Mesothelial cell of epicardium (in vitro differentiated cells): ENCODE measurements at places on chromosomes 13 and 19.

GRCh38 chr13:23987331-23987894 lies 90.1 kb upstream of the C1QTNF9B start:
- no peak for DNase-seq

- no peak for DNase-seq
Measured at GRCh38 chr13:97468331-97468730, 34.4 kb downstream of the RAP2A start.

- no peak for DNase-seq
Measured at GRCh38 chr13:110944968-110945927, 30.4 kb upstream of the ANKRD10 start.

- DNase-seq: no peak
Measured at GRCh38 chr13:79990048-79990447, 350.9 kb downstream of the SPRY2 start.

GRCh38 chr13:27980280-27980998 lies 8.1 kb downstream of the URAD start:
- DNase-seq: no peak

- DNase-seq: no peak
Measured at GRCh38 chr13:78649997-78650716, 8.8 kb downstream of the OBI1 start.

- DNase-seq: no peak
Measured at GRCh38 chr13:32381539-32381938, 46.4 kb downstream of the N4BP2L1 start.

DNA sequence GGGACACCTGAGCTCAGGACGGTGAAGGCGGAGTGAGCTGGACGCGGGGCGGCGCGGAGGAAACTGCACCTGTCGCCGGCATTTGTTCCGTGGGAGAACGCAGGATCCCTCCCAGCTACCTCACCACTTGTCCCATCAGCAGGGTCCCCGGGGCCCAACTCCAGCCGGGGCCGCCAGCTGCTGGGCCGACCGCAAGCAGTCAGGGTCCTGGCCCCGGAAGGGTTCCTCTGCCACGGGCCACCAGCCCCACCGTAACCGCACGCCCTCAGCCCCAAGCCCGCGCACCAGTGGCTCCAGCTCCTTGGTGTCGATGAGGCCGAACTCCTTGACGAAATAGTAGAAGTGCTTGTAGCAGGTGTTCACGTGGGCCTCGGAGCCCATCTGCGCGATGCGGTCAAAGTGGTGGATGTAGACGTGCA lies 19.6 kb downstream of the MOB3A start:
- DNase-seq: no peak

GRCh38 chr13:89227356-89227755 lies 1556.2 kb downstream of the SLITRK5 start:
- DNase-seq: no peak

GRCh38 chr13:40484974-40485373 lies 181.5 kb downstream of the FOXO1 start:
- DNase-seq: no peak
